Neuronal stem cell (in vitro differentiated cells): ENCODE measurements at places on chromosomes 12 and 14.
A peak's percentile ranks its signal among the peaks of the same experiment; 100 is the strongest.

DNA sequence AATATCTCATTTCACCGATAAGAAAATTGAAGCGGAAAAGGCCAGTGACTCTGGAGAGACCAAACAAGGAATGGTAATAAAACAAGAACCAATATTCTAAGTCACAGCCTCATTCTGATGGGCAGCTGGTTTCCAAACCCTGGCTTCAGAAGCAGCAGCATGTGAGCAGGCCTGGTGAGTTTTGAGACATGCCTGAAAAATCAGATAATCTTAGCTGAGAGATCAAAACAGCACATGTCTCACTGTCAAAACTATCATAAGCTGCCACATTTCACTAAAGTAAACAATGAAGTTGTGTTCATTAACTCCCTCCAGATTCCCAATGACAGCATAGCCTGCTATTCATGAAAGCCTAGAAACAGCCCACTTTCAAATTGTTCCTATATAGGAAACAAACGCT, 36.5 kb downstream of the CIT start:
- DNase-seq = no peak

DNA sequence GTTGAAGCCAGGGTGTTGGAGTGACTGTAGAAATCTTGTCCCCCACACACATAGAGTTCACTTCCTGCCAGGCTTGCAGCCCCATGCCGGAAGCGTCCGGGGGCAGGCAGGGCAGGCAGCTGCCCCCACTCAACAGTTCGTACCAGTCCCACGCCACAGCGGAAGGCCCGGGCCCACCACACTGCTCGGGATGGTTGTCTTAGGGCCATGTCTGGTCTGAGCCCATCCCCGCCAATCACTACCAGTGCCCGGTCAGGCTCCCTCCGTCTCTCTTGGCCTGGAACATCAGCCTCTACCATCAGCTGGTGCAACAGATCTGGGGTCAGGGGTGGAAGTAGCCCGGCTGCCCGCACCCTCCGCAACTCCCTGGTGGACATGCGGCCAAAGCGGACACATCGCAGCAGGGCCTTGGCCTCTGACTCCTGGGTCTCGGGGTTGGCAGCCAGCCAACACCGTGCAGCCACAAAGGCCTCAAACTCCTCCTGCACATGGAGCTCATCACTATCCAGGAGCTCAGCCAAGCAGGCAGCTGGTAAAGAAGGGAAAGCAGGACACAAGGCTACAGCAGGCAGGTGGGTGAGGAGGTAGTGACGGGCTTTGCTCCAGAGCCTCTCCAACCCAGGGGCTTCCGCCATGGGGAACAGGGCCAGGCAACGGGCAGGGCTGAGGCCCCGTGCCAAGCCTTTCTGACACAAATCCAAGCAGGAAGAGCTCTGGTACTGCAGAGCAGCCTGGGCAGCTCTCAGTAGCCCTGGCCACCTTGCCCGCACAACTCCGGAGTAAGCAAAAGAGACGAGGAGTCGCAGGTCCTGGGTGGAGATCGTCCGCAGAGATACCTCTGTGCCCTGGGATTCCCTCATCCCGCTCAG, 5.9 kb downstream of the KLHL33 start:
- DNase-seq = no peak

DNA sequence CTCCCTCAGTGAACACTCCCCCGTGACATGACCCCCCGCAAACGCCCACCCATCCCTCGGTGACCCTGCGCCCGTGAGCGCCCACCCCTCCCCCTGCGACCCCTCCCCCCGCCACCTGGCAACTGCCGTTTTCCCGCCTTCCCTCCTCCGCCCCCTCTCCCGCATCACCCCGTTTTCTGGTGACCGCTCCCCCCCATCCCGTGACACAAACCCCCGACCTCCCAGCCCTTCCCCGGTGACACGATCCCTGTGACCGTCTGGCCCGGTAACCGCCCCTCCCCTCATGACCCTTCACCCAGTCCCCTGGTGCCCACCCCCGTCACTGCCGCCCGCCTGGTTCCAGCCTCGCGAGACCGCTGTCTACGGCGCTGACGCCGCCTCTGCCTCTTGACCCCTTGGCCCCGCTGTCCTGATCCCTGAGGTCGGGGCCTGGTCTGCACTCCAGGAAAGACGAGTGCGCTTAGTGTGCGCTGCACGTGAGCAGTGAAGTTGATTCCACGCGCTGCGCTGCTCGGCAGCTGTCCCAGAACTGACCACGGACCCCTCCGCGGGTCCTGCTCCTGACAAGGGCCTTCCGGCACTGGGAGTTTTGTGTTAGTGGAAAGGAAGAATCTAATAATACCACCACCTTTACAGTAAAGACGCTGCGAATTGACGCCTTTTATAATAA, 59.4 kb downstream of the DDX51 start:
- DNase-seq = peak; percentile 71

GRCh38 chr12:538731-539539, 79.2 kb downstream of the B4GALNT3 start:
- DNase-seq = no peak

DNA sequence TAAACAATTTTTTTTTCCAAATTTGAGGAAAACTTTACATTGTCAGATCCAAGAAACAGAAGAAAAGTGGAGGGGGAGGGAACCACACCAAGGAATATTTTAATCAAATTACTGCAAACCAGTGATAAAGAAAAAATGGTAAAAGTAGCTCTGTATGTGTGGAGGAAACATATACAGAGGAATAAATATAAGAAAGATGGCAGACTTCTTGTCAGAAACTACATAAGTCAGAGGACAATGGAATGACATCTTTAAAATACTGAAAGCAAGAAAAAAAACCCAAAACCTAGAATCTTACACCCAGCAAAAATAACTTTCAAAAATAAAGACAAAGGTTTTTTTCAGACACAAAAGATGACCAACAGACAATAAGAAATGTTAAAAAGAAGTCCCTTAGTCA, 10.2 kb upstream of the LLPH start:
- DNase-seq = no peak

DNA sequence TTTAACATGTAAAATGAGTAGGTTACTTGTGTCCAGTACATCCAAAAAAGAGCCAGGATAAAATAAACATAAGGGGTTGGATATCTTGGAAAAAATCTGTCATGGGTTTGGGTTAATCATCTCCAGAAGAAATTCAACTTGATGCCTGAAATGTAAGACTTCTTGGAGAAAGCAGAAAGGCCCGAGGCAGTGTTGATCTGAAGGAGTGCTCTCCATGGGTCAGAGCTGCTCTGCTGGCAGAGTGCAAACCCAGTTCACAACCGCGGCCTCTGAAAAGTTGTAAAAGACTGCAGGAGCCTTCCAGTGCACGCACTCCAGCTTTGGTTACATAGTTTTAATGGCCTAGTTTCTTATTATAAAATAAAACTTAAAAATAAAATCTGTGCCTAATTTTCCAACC, 97.3 kb upstream of the ALX1 start:
- no peak for DNase-seq

DNA sequence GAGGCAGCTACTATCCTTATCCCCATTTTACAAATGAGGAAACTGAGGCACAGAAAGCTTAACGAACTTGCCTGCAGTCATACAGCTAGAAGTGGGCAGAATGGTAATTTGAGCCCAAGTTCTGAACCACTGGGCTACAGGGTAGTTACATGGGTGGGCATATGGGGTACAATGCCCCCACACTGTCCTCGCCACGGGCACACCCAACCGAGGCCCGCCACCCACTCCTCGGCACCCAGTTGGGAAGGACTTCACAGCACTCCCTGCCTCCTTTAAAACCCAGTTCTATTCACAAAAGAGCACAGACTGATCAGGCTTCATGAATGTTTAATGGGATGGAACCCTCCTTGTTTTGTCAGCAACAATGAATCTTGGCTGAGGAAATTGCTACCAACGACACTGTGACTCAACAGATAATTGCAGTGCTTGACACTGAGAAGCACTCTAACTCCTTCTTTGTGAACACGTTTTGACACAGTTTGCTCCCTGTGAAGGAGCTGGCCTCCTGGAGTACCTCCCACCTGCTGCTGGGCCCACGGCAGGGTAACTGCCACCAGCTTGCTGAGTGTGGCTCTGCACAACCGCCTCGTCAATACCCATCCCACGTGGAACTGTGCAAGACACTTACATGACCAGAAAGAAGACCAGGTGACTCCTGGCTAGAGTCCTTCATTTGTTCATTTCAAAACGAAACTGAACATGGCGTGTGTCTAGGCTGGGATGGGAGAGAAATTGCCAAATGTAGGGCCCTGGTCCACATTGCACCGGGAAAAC, 63.5 kb downstream of the CLMN start:
- DNase-seq = no peak
